ENCODE measurements at places on chromosomes 3 and 15.

DNA sequence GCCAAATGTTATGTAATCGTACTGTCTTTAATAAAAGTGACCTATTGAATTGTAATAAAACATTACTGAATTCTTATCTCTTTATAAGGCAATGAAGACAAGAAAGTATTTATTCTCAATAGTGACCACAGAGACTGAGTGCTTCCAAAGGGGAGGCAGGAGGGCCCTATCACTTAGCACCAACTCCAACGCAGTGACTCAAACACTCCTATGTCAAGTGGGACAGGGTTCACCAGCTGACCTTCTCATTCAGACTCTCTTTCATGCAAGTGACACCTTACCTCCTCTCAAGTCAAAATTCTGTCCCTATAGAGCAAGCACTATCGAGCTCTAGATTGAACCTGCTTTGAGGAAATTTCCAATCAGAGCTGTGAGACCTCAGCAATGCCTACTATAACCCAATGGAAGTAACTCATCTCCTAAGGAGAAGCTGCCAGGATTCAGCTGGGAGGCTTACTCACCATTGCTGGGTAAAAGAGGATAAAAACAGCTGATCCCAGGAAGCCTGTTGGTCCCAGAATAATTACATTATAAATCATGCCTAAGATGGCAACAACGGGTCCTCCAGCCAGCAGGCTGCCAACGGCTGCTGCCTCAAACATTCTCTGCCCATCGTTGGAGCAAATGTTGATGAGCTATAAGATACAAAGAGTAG lies 35.6 kb downstream of the ABCC5 start:
- DNase-seq, result no peak

DNA sequence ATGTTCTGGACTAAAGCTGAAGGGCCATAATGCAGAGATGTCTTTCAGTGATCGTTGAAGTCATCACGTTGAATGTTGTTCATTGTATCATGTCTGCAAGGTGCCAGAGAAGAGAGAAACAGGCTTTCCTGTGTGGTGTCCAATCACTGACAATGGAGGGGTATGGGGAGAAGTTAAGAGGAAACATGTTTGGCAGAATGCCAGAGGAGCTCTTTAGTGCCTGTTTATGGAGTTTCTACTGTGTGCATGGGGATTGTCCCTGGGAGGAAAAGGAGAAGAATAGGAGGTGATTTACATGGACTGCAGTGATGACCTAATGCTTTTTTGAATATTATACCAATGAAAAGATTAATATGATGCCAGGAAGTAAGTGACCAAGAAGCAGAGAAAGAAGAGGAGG lies 11.7 kb downstream of the SCAANT1 start:
- DNase-seq, result no peak

- no peak for DNase-seq
Observed at GRCh38 chr3:189778340-189778950, 147.3 kb downstream of the TP63 start.

DNA sequence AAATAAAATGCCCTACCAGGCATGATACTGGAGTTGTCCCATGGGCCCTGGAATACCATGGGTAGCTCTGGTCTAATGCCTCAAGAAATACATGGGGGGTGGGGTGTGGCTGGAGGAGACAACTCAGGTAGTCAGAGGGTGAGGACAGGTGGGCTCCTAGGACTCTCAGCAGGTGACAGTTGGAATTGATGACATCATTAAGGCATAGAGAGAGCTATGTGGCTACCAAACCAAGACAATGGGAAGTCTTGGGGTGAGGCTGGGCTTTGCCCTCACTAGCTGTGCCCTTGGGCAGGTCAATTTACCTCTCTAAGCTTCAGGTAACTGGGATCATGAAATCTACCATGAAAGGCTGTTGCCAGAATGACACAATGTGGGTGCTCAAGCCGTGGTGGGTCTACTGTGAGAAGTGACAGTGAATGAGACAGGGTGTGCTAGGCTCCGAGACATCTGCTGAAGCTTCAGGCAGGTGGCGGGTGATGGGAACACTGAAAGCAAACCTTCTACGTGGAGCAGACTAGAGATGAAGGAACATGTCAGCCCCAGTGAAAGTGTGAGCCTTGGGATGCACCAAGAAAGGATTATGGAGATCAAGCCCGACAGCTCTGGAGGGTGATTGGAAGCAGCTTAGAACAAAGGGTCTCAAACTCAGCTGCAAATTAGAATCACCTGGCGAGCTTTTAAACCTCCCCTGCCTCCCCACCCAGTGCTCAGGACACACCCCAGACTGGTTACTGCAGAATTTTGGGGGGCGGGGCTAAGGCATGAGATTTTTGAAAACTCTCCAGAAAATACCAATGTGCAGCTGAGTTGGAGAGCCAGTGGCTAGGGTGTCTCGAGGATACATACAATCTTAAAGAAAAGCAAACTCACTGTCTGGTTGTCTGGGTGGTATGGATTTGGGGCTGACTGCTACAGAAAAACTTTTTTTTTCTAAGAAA lies 21.5 kb downstream of the SLC6A20 start:
- DNase-seq, result no peak

DNA sequence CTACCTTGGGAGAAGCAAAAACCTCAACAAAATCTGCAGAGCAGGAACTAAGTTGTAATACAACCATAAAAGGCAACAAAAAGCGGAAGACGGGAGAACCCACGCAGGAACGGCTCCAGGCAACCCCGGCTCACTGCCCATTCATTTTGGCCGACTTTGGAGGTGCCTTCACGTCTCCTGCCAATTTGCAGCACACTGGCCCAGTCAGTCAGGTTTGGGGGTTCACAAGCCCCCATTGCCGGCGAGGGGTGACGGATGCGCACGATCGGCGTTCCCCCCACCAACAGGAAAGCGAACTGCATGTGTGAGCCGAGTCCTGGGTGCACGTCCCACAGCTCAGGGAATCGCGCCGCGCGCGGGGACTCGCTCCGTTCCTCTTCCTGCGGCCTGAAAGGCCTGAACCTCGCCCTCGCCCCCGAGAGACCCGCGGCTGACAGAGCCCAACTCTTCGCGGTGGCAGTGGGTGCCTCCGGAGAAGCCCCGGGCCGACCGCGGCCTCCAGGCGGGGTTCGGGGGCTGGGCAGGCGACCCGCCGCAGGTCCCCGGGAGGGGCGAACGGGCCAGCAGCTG lies 463 bp downstream of the TERC start:
- DNase-seq, result peak; percentile 84

DNA sequence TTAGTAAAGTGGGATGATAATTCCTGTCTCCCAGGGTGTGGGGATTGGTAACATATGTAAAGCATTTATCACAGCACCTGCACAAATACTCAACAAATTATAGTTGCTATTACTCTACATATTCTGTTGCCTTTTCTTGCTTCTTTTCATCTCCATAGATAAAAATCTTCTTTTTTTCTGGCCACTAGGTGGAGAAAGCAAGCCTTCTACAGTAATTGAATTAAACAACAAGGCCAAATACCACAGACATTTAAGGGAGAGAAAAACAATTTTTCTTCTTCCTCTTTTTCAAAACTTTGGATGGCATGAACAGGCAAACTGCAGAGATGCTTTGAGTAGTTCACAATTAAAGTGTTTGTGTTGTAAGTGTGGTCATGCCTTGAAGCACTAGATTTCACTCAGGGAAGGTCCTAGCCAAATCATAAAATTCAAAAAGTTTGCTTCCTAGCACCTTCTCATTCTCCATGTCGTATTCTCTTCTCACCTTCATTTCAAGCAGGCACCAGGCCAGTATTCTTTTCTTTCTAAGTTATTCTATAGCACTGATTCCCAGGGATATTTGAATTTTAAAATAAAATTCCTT lies 493.4 kb upstream of the TGFBR2 start:
- DNase-seq, result no peak

DNA sequence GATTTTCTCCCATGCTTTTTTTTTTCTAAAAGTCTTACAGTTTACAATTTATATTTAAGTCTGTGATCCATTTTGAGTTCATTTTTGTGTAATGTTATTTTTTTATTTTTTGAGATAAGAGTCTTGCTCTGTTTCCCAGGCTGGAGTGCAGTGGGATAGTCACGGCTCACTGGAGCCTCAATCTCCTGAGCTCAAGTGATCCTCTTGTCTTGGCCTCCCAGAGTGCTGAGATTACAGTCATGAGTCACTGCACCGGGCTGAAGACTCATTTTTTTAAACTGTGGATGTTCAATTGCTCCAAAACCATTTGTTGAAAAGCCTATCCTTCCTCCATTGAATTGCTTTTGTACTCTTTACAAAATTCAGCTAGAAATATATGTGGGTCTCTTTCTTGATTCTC lies 19.5 kb downstream of the LNP1 start:
- no peak for DNase-seq

GRCh38 chr3:58154626-58155449 lies 55.9 kb downstream of the DNASE1L3 start:
- DNase-seq, result no peak

- no peak for DNase-seq
Observed at GRCh38 chr3:11808231-11808630, 38.5 kb downstream of the TAMM41 start.

GRCh38 chr3:145395421-145395820 lies 765.6 kb downstream of the PLOD2 start:
- DNase-seq, result no peak

DNA sequence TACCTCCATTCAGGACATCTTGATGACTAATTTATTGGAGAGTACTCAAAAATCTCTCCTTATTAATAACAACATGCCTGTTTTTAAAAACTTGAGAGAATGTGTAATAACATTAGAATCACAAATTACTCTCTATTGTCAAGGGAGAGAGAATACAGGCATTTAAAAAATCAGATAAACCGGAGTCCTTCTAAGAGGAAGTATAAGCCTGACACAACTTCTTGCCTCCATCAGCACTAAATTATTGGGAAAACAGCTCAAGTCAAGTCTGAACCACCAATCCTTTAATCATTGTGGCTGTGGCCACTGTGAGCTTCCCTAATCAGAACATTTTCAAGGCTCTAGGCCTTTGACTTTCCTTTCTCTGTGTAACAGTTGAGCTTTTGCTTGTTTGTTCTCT lies 38.0 kb downstream of the SSR3 start:
- no peak for DNase-seq

- DNase-seq, result no peak
Observed at GRCh38 chr3:116280130-116280740, 165.1 kb downstream of the LSAMP start.

DNA sequence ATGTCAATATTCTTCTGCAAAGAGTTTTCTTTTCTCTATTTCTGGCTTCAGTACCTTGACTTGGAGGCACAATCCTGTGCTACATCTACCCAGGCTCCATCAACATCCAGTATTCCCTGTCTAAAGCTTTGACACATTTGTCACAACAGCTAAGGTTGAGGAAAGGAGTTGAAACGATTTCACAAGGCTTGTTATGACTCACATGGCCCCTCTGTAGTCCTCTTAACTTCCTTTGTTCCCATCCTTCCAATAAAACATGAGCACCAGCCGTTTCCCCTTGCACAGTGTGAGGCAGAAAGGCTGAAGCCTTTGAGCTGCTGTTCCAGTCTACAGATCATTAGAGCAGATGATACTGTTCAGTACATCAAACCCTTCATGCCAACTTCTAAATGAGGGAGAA lies 163.0 kb upstream of the TMCO5A start:
- no peak for DNase-seq

GRCh38 chr3:122886946-122887345 lies 92.1 kb downstream of the SLC49A4 start:
- DNase-seq, result no peak

DNA sequence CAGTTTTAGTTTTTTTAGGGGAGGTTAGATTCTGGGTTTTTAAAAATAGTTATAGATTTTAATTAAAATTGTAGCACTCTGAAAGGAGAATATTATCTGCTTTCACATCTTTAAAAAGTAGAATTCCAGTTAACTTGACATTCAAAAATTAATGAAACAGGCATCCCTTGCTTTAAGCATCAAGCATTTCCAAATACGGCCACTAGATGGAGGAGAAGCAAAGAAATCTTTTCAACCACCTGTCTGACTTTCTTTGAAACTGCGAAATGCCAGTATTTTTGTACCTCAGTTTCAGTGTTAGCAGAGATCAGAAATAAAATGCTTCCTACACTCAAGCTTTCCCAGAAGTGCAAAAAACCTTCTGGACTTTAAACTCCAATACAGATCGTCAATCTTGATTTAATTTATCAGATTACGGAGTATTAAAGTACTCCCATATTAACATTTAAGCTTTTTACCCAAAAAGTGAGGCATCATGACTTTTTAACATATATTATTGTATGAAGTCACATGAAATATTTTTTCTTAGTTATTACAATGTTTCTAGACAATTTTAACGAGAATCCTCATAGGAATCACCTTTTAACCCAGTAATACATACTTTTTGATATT lies 153.3 kb downstream of the P3H2 start:
- DNase-seq, result no peak

DNA sequence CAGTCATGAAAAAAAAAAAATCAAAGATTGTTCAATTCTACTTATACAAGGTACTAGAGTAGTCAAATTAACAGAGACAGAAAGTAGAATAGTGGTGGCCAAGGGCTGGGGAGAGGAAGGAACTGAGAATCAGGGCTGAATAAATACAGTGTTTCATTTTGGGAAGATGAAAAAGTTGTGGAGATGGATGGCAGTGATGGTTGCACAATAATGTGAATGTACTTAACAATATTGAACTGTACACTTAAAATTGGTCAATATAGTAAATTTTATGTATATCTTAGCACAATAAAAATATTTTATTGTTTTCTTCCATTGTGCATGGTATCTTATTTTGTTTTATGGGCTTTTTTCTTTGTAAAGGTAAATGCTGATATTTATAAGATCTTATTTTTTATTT lies 262.2 kb upstream of the AGTR1 start:
- DNase-seq, result no peak

DNA sequence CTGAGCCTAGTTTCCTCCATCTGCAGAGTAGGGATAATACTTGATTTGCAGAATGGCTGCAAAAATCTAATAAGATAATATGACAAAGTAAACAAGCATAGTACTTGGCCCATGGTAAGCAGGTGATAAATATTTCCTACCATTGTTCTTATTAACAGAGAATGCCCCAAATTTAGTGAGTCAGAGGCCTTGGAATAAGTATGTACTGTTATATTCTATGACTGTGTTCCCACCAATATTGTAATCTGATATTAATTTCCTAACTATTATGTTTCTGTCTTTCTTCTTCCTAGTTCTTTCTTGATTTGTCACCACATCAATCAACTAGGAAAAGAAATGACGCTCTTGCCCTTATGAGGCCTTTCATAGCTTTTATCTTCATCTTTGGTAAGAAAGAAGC lies 178.4 kb upstream of the SLC2A2 start:
- no peak for DNase-seq

- no peak for DNase-seq
Observed at GRCh38 chr3:38669668-38670067, 20.2 kb upstream of the SCN5A start.

GRCh38 chr3:33385423-33385822 lies 54.8 kb downstream of the UBP1 start:
- DNase-seq, result peak; percentile 76
